Iris pigment epithelial cell (primary cell): ENCODE measurements at places on chromosomes 6 and 20.

DNA sequence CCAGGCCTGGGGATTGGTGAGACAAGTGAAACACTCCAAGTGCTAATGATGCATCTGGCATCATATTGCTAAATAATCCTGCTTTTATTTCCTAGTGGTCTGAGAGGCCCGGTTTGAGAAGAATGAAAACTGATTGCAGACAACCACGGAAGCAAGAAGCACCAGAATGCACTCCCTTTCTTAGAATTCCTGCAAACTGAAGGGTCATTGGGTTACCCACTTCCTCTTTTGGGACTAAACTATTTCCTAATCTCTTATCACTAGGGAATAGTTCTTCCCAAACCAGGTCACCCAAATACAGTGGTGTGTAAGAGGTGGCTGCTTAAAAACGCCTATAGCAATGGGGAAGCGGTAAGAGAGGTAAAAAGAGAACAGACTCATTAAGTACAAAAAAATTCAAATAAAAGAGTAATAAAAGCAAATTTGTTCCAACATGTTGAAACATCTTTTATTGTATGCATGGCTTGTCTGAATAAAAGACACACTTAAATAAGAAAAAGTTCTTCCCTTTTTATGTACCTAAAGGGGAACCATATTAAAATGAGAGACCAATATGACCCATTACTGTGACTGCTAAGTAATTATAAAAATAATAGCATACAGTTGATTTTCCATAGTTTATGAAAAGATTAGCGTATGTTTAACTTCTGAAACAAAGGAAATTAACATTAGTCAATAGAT, 125.8 kb downstream of the MYB start:
- DNase-seq: no peak

GRCh38 chr6:90940812-90941481, 354.1 kb upstream of the MAP3K7 start:
- DNase-seq: peak; percentile 70

- DNase-seq: no peak
These were observed 237.1 kb downstream of the UST start for GRCh38 chr6:148983966-148984365.

DNA sequence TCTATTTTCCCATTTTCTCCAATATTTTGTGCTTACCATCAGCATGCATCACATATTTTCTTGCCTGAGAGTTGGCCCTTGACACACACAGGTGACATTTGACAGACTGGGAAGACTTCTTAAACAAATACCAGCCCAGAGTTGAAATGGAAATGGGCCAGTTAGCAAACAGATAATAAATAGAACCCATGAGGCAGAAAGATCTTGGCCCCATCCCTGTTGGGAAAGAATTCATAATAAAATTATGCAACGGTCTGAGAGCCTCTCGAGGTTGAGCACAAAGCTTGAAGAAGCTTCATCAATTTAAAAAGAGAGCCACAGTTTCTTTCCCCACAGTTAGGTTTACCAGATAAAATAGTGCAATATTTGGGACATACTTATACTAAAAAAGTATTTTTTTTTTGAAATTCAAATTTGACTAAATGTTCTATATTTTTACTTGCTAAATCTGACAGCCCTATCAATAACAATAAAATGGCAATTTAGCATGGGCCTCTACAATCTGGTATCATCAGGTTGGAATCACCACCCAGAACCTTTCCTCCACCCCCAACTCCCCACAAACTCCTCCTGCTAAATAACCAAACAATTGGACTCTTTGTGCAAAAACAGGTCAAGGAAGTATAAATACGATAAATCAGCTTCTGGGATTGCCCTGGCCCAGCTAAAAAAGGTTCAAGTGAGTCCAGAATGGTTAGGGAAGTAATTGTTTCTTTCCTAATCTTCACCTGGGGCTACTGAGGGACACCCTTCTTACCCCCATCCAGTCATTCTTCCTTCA, 129.8 kb downstream of the CD164 start:
- no peak for DNase-seq

GRCh38 chr6:31663126-31663960, 1.5 kb downstream of the GPANK1 start:
- peak; percentile 69 for DNase-seq

DNA sequence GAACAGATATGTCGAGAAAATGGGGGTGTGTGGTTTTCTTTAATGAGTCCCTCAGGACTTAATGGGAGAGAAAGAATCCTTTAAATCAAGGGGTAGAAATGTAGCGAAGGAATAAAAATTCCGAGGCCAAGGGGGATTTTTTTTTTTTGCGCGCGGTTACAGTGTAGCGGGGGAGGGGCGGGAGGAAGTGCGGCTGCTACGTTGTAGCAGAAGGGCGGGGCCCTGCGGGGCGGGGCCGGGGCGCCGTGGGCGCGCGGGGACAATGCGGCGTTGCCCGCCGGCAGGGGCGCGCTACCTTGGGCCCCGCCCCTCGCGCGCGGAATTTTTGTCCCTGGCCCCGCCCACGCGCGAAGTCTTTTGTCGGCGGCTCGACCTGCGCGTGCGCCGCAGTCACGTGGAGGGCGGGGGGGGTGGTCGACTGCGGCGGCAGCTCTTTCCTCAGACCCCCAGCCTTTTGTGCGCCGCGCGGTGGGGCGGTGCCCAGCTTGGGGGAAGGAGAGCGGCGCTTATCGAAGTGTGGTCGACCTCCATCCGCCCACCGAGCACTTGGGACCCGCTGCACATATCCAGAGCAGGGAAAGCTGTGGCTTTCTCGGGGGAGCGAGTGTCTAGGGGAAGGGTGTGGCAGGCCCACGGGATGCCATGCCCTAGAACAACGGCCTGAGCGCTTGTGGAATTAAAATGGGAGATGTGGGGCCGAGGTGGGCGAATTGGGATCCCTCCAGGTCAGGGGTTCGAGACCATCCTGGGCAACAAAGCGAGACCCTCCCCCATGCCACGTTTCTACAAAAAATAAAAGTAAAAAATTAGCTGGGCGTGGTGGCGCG, 1.3 kb downstream of the TUBB start:
- peak; percentile 89 for DNase-seq

DNA sequence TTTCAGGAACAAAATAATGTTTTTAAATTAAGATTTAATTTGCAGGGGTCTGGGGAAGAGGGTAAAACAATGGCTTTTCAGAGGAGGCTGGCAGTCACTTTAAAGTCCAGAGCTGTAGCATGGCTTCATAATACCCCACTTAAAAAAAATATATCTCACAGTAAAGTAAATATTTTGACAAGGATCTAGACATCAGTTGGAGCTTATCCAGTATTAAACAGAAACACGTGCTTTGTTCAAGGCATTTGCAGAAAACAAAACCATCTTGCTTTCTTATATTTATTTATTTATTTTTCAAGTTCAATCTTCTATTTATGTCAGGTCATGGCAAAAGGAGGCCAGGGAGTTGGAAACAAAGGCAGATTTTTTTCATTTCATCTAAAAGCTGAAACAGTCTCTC, 53.3 kb upstream of the PRL start:
- DNase-seq: peak; percentile 41

- no peak for DNase-seq
These were observed 453.5 kb upstream of the JARID2 start for GRCh38 chr6:14792118-14792955.

- no peak for DNase-seq
These were observed 35.2 kb downstream of the GPX6 start for GRCh38 chr6:28480253-28480932.

DNA sequence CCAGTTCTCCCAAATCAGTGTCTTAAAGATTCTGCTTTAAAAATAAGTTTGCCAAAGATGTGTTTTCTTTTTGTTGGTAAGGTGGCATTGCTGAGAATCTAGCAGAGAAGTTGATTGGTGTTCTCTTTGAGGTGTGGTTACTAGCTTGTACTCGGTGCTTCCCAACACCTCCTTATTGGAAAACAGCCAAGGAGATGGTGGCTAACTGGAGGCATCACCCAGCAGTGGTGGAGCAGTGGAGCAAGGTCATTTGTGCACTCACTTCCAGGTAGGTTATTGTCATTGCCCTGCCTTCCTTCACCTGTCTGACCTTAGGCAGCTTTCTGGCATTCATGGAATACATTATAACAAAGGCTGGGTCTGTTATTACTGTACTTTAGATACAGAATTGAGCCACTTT, 26.7 kb downstream of the RALGAPB start:
- no peak for DNase-seq

DNA sequence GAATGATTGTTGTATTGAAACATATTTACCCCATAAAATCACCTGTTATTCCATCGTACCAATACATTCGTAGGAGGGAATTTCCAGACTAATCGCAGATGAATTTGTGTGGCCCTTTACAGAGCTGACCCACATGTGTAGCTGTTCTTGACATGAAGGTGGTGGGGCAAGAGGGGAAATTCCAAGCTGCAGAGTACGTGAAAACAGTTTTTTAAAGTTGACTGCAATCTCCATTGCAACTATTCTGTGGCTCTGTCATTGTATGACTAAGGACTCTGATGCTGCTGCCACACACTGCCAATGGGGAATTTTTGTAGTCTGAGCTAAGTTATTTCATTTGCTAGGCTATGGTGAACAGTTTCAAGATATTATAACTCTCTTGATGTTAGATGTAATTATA, 46.4 kb upstream of the ADTRP start:
- DNase-seq: peak; percentile 33

DNA sequence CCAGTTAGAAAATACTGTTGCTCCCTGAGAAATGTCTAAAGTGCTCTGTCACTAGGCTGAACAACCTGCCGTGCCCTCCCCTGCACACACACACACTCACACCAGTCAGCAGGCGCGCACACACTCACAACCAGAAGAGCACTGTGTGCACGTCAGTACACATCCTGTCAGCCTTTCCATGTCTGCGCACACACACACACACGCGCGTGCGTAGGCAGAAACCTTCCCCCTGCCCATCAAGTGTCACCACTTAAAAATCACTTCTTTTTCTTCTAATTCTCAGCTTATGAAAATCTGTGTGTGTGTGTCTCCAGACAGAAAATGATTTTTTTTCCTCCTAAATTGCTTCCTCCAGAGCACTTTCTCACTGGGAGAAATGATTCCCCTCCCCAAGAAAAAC, 100.3 kb downstream of the EDN3 start:
- no peak for DNase-seq

DNA sequence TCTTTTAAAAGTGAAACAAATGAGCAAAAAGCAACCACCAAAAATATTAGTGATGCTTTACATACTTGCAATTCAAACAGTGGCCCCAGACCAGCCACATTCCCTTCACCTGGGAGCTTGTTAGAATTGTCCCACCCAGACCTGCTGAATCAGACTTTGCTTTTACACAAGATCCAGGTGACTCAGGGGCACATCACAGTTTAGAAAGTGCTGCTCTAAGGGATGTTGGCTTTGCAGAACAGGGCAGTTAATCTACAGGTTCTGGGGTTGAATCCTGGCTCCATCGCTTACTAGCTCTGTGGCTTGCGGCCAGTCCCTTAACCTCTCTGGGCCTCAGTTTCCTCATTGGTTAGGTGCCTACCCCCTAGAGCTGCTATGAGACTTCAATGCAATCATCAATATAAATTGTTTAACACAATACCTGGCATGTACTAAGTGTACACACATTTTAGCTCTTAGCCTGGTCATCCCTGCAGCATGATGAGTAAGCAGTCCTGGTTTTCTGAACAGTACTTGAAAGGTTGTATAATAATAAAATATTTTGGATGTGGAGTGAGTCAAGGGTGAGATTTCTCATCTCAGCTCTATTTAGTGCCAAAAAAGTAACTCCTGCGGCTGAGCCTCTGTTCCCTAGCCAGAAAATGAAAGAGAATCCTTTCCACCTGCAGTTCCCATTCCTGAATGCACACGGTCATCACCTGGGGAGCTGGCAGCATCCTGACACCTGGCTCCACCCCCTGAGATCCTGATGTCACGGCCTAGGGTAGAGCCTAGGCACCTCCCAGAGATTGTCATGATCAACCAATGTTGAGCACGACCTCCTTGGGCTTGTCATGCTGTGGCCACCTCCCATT, 162.7 kb downstream of the ANKRD60 start:
- DNase-seq: no peak

DNA sequence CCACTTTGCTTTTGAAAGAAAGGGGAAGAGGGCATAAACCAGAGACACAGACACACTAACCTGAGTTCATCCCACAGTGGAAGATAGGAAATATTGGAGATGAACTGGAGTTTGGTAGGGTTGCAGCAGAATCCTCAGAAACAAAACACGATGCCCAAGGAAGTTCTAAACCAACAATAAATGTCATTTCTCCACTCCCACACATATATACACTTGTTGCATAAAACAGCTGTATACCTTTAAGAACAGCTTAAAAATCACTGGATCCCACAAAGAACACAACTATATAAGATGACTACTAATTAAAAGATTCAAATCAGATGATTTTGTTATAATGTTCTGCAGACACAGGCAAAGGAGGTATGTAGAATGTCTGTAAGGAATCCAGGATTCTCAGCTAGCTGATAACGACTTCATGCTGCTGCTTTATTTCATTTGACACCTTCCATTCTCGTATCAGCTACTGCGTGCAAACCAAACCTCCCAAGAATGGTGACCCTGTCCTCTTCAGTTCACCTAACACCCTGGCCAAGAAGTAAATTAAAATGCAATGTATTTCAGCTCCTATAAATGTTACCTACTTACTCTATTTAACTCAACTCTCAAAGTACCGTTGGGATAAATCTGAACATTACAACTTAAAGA, 14.3 kb downstream of the KIF13A start:
- no peak for DNase-seq

GRCh38 chr6:75094614-75095200, 111.1 kb downstream of the COL12A1 start:
- peak; percentile 94 for DNase-seq

DNA sequence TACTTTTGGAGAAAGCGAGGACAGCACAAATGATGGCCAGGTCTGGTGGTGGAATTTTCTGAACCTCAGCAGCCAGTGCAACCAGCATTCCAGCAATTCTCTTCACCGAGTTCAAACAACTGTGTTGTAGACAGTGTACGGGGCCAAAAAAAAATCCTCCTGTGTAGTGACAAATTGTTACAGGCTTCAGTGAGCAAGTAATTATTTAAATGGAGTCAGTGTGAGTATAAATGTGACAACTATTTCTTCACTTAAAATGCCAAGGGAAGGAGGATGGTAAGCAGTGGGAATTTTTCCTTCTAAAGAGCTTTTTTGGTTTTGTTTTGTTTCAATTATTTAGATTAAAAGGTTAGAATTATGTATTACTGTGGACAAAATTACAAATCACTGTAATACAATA, 154.1 kb downstream of the TMEM242 start:
- DNase-seq: no peak

DNA sequence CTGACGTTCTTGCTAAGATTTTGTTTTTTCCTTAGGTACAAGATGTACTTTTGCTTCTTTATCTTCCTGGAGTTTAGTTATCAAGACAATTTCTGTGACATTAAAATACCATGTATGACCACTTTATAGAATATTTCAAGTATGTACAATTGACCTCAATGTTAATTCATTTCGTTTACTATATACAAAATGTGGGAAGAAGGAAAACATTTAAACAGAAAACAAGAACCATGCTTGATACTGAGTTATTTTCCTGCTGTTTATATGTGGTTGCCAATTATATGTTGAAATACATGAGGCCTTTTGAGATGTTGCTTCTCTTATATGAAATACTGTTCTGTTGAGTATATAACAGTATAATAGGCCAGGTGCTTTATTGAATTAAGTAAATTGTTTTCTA, 184.3 kb downstream of the JARID2 start:
- DNase-seq: peak; percentile 68
